ENCODE measurements at places on chromosomes 1 and 21.

GRCh38 chr1:151655371-151655770 is 43.5 kb downstream of the SNX27 start:
- no peak for DNase-seq

GRCh38 chr21:45549626-45550463 is 7.6 kb upstream of the SLC19A1 start:
- no peak for DNase-seq

DNA sequence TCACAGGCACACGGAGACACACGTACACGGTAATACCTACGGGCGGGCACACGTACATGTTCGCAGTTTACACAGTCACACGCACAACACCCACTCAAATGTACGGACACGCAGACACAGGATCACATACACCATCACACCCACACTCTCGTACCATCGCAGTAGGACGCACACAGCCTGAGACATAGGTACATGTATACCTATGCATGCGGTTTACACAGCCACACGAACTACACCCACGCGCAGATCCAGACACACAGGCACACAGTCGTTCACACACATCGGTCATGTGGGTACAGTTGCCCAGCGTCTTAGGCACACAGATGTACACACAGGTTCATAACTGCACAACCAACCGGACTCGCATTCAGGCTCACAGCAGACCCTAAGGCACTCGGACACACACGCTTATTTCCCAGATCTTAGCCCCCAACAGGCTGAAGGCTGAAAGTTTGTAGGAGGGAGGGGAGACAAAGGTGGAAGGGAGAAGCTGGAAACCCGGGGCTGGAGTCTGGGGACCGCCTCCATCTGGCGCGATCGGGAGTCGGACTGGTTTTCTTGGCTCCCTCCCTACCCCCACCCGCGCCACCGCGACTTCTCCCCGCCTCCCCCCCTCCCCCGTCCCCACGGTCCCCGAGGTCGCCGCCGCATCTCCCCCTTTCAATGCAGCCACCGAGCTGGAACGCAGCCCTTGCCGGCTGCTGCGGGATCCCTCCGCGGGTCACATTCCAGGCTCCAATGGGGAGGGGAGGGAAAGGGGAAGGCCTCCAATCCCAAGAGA is 51.9 kb upstream of the SYNC start:
- peak; percentile 51 for DNase-seq

GRCh38 chr1:58932859-58933598 is 149.2 kb upstream of the JUN start:
- peak; percentile 73 for DNase-seq

GRCh38 chr1:6105218-6105679 is 59.6 kb downstream of the KCNAB2 start:
- DNase-seq = no peak

GRCh38 chr1:198199105-198199504 is 42.3 kb downstream of the NEK7 start:
- DNase-seq = no peak

DNA sequence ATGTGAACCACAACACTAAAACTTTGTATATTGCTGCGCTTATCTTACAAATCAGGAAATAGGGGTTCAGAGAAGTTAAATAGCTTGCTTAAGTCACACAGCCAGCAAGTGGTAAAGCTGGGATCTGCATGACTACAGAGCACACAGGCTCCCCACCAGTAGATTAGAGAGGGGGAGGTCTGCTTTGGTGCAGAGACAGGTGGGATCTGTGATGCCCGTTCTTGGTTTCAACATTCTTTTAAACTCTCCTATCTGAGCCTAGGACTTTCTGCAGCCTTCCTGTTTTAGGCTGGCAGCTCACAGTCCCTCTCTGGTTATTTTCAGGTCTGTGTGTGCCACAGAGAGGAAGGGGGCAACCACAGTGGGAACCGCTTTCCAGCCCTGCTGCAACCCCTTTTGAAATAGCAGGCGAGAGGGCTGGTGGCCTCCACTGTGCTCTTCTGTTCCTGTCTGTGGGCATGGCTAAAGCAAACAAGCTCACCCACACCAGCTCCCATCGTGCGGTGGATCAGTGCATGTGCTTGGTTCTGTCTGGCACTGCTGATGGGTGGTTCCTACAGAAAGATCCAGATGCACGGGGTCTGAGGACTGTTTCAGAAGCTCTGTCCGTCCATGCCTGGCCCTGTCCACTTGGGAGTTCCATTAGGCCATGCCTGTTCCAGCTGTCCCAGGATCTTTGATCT is 1.7 kb upstream of the IL6R start:
- no peak for DNase-seq

DNA sequence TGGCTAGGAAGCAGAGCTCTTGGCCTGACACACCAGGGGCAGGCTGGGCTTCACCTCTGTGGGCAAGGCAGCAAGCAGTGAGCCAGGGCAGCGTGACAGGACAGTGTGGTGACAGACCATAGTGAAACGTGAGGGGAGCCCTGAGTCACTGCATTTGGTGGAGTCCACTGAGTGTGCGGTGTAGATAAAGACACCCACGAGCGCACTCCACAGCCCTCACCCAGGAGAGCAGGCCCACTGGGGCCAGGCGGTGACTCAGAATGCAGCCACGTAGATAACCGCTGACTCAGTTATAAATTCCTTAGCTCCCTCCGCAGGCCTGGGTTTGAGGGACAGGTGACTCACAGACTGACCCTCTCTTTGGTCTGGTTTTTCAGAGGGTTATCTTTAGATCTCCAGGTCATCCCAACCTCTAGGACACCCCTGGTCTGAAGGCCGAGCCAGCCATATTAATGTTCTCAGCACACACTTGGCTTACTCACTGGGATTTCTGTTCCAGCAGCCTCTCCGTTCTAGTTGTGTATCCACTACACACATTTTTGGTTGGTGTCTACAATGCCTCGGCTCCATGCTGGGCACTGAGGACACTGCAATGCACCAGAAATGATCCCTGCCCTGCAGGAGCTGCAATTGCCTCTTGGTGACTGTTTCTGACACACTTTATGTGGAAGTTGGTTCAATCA is 90.2 kb upstream of the TSPAN2 start:
- DNase-seq = peak; percentile 97

DNA sequence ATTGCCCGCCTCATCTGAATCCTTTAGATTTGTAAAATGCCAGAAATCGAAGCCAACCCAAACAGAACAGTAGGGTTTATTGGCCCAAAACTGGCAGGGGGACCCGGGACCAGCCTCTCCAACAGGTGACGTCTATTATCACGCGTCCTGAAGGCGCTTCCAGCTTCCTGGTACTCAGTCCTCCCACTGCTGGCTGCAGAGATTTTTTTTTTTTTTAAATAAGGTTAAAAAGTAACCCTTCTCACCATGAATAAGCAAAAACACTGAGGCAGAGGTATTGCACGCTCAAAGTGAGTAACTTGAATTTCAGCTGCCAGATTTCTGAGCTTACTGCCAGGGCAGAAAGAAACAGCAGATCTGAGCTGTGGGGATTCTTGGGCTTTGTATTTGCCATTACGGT is 54.4 kb upstream of the GCLM start:
- no peak for DNase-seq

GRCh38 chr1:213070406-213070805 is 19.4 kb downstream of the RPS6KC1 start:
- peak; percentile 64 for DNase-seq

- no peak for DNase-seq
Measured at GRCh38 chr21:44929799-44930542, 9.3 kb upstream of the ITGB2 start.

GRCh38 chr1:50348449-50349241 is 74.6 kb downstream of the DMRTA2 start:
- peak; percentile 72 for DNase-seq

- peak; percentile 63 for DNase-seq
Measured at GRCh38 chr1:93304716-93305138, 41.0 kb upstream of the DR1 start.

DNA sequence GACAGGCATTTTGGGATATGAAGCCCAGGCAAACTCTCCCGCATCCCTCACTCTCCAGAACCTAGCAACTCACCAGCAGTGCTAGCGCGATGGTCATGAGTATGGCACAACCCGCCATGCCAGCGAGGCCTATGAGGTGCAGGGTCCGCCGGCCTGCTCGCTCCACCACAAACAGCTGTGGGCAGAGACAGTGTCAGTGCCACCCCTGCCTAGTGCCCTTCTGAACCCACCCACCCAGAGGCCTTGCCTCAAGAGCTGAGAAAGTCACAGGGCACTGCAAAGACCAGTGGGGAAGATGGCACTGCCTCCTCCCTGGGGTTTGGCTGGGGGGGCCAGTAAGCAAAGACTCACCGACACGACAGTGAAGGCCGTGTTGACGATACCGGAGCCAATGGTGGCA is 29.8 kb downstream of the SLC2A1 start:
- DNase-seq = no peak

DNA sequence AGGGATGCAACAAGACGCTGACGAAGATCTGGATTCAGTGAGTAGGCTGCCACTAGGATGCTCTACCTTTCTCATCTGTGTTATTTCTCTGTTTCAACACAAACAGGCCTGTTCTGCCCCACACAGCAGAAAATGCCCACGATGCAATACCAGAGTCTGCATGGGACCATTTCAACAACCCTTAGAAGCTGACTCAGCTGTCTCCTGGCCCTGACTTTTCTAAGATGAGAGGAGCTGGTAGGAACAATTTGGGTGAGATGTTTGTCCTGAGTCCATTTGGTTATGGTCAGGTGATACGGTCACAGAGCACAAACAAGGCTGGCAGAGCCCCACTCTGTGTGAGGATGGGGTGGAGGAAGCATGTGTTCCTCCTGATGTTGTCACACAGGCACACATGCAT is 11.5 kb upstream of the SLC2A1 start:
- no peak for DNase-seq

DNA sequence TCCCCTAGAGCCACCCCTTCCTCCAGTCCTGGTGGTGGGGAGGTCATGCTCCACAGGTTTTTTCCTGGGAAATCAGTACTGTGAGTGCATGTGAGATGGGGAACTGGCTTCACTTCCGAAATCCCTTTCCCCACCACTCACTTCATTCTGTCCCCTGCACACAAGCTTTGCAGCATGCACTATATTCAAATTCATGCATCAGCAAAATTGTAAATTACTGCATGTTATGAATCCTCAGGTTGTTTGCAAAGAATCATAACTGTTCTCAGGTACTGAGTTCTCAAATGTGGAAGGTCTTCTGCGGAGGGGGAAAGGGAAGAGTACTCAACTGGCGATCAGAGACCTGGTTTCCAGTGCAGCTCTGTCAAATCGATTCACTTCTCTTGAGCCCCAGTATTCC is 42.3 kb downstream of the LHX4 start:
- no peak for DNase-seq

GRCh38 chr1:213985209-213986019 is 2.4 kb upstream of the PROX1 start:
- DNase-seq = peak; percentile 1

DNA sequence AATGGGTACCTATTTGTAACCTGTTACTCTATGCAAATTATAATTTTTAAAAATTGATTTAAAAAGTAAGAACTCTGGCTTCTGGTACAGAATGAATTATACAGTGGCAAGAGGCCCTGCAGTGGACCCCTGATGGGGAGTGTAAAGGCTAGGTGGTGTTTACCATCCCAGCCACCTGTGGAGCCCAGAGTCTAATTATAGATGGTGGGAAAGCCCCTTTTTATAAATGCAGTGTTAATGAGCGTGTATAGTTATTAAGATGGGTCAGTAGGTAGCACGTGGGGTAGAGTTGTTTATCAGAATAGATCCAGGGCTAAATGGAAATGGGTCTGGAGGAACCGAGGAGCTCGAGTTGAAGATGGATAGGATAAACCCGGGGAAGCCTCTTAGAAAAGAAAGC is 13.9 kb upstream of the PRELP start:
- DNase-seq = no peak

- peak; percentile 34 for DNase-seq
Measured at GRCh38 chr1:163820766-163821165, 499.0 kb downstream of the NUF2 start.

DNA sequence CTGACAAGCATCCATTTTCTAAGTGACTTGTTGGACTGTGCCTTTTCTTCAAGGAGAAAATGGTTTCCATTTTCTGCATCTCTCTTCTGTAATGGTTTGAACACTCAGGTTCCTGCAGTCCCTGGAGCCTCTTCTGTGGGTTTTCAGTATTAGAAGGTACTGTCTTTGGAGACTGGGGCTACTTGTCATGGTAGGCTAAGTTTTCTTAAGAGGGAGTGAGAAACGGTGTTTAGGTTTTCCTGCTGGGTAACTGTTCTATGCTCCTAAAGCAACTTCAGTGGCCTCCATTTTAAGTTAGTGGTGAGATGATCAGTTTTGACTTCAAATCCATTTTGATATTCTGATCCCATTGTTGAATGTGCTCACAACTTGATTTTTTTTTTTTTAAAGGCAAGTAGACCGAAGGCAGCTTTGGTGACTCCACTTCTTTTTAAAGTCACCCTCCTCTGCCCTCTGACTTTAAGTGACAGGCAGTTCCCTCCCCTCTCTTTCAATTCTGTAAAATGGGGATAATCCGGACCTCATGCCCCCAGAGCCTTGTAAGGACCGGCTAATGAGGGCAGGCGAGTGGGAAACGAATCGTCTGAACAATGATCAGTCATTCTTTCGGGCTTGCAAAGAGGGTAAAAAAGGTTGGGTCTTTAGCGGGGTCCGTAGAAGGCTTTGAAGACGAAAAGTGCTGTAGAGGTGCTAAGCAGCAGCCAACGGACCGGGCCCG is 1.0 kb upstream of the ARID1A start:
- DNase-seq = no peak

DNA sequence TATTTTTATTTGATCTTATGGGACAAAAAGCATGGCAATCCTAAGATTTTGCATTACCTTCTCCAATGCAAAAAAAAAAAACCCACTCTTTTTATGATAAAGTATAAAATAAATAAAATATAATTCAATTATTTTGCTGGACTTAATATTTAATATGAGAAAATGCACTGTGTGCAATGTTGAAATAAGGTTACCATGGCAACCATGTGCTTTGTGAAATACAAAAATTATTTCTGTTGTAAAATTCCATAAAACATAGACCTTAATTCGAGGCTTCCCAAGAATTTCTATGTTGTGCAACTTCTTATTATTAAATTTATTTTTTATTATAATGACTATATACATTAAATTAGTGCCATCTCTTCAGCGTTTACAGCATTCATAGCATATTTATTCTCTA is 989.5 kb downstream of the MRPL39 start:
- no peak for DNase-seq

GRCh38 chr1:69794831-69795230 is 227.1 kb downstream of the LRRC7 start:
- DNase-seq = peak; percentile 1

- no peak for DNase-seq
Measured at GRCh38 chr21:29892379-29892778, 47.4 kb downstream of the GRIK1 start.

DNA sequence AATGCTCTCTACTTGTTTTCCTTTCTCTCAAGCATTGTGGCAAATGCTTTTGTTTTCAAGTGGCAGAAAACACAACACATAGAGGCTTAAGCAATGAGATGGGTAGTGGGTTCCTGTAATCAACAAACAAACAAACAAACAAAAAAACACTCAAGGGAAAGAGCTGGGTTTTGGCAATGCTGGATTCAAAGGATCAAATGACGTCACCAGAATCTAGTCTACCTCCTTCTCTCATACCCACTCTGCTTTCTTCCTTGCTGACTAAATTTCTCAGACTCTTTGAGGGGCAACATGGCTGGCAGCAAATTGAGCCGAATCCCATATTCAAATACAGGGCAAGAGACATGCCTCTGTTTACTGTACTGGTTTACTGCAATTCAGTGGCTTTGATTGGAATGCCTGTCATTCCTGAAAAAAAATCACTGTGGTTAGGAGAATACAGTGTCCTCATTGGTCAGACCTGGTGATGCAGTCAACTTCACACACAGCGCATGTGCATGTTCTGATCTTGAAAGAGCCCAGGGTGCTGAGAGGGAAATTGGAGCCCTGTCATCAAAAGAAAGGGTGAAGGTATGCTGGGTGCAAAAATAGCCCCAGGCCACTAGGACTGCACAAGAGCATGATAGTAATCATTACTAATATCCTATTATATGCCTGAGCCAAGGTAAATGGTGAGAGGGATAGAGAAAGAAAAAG is 356.2 kb downstream of the KCTD3 start:
- DNase-seq = peak; percentile 57

All from fibroblast of skin of right biceps (primary cell).